ENCODE measurements at places on chromosomes 5 and 9. TPM values are rescaled to one million over a fixed set of nuclear protein-coding genes. Genes with fewer than 3 reads are reported as not detected.

DNA sequence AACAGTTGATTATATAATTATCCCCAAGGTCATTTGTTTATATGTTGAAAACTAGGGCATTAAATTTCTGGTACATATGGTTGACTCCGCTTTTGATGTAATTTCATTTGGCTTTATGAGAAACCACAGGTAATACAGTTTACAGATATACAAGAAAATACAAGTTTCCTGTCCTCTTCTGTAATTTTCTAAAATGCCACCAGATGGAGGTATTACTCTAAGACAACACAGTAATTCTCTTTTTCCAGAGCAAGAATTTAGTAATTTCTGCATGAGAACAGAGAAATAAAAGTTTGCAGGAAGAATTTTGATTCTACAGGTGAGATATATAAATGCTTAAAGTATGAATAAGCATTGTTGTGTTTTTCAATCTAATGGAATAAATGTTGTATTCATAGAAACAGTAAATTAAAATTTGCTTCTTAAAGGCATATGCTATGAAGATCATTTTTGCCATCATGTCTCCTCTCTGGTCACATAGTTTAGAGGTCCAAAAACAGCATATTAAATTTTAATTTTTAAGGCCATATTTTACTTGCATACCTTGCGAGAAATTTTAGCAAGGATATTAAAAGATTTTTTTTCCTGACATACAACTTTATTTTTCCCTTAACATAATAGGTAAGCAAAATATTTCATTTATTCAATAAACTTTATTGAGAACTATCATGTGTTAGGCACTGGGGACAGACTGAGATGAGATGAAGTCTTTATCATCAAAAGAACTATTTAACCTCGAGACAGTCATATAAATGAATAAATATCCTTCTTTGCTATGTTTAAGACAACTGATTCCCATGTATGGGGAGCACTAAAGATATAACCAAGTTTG lies 22.7 kb downstream of the CHD1 start:
- DNase-seq = no peak

GRCh38 chr5:82749461-82749820 lies 327.8 kb downstream of the TMEM167A start:
- DNase-seq = no peak

DNA sequence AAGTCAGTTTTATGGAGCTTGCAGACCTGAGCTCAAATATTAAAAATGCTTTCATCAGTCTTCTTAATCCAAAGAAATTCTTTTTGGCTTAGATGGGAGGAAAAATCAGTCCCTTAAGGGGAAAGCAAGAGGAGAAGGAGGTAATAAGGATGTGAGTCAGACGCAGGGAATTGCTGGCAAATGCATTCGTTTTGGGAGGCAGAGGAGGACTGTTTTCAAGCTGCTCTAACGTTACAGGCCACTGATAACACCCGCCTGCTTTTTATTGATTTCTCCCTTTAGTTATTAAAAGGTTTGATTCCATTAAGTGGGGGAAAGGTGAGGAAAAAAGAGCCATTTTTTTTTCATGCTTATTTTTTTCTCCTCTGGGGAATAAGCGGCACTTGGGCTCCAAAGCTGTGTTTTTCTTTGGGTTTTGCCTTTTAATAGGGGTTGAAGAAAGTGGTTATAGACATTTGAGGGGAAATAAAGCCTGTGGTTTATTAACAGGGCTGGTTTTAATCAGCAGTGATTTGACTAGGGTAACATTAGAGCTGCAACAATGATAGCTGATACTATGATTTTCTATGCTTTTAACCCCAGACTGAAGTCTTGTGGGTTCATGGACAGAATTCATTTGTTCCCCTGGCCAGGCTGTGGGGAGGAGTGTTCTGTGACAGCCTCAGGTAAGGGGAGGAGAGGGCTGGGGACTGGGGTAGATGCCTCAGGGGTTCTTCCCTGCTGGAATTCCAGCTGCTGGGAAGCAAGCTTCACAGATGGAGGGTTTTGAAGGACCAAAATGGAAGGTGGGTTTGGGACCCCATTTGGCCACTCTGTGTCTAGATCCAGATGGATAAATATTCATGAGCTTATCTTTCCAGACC lies 225.2 kb downstream of the GAS1 start:
- DNase-seq = no peak

The HTR1A gene
- total RNA-seq = 18.2 TPM

DNA sequence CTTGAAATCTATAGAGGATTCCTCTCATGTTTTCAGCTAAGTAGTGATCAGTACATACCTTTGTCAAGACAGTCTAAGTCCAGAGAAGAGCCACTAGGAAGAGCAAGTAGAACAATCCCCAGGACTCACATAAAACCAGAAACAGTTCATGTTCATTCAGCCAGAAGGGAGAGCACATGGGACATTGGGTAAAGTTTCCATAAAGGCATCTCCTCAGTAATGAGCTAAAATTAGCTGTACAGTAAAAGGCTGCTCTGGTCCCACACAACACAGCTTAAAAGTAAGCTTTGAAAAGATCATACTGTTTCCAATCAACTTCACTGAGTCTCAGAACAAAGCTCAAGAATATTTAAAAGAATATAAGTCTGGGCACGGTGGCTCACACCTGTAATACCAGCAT lies 32.4 kb downstream of the HOMER1 start:
- DNase-seq = no peak

DNA sequence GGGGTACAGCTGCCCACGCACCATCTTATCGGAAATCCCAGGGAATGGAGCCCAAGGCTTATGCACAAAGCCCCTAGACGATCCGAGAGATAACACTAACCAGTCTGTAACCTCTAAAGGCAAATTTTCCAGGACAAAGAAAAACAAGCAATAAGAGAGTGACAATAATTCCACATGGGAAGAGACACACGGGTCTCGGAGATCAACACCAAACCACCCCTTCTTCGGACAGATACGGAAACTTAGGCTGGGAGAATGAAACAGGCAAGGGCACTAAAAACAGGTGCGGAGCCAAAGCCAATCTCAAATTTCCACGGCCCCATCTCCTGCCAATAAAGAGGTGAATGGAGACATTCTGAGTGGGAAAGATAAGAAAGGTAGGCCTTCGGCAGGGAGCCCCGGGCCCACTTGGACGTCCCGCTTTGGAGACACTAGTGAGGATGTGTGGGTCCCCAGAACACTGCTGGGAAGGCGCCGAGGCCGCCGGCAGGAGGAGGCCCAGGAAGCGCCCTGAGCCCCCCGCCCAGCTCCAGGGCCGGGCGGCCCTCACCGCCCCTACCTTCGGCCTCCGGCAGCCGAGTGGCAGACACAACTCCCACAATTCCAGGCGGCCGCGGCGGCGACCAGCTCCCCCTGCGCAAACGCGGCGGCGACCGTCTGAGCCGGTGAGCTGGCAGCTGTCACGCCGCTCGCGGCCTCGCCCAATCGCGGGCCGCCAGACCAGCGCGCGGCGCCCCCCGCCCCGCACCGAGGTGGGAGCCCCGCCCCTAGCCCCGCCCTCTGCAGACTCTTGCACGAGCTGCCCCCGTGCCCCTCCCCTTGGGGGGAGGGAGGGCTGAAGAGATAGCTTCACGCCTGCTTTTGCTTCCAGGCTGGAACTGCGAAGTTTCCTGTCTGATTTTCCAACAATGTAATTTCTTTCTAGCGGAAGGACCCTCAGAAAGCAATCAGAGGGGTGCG lies at the start of gene SIL1:
SIL1 (minus strand) TSS at position 659 of the 960 bp plus-strand sequence. CDS start 70,525 bp downstream, outside the sequence.
- DNase-seq = peak; percentile 96

Data from occipital lobe (tissue), 3 donors.